ENCODE measurements at places on chromosomes 2 and 18. TPM values are rescaled to one million over a fixed set of nuclear protein-coding genes. Genes with fewer than 3 reads are reported as not detected.

ZSWIM2 gene
- total RNA-seq = 0.10 TPM

MC5R gene
- not detected for total RNA-seq

TGFA gene
- 2.8 TPM for total RNA-seq

DES gene
- total RNA-seq = 3.0 TPM

MSTN gene
- total RNA-seq = 0.13 TPM

SERPINB12 gene
- not detected for total RNA-seq

LAMA3 gene
- total RNA-seq = 3.8 TPM

COLEC12 gene
- 21.1 TPM for total RNA-seq

NEU2 gene
- total RNA-seq = not detected

KLHL41 gene
- 0.72 TPM for total RNA-seq

VWC2L gene
- not detected for total RNA-seq

EIF4E2 gene
- total RNA-seq = 55.2 TPM

IGFBP5 gene
- total RNA-seq = 1,272 TPM

TAF4B gene
- total RNA-seq = 3.3 TPM

GALNT5 gene
- total RNA-seq = 146 TPM

PDCD1 gene
- total RNA-seq = not detected

SPDYA gene
- 0.91 TPM for total RNA-seq

HOXD1 gene
- not detected for total RNA-seq

GCG gene
- not detected for total RNA-seq

CD207 gene
- total RNA-seq = not detected

GKN2 gene
- not detected for total RNA-seq

DAPL1 gene
- not detected for total RNA-seq

PUM2 gene
- 72.3 TPM for total RNA-seq

MRO gene
- 0.07 TPM for total RNA-seq

SGPP2 gene
- total RNA-seq = not detected

POU3F3 gene
- not detected for total RNA-seq

KCNE4 gene
- total RNA-seq = 37.7 TPM

CDH20 gene
- total RNA-seq = 0.13 TPM

BOLL gene
- total RNA-seq = not detected

ANTXR1 gene
- total RNA-seq = 89.3 TPM
